ENCODE measurements at places on chromosomes 7 and 10.
A peak's percentile ranks its signal among the peaks of the same experiment; 100 is the strongest.

- no peak for DNase-seq
Observed at GRCh38 chr7:141624763-141625162, 73.6 kb downstream of the AGK start.

DNA sequence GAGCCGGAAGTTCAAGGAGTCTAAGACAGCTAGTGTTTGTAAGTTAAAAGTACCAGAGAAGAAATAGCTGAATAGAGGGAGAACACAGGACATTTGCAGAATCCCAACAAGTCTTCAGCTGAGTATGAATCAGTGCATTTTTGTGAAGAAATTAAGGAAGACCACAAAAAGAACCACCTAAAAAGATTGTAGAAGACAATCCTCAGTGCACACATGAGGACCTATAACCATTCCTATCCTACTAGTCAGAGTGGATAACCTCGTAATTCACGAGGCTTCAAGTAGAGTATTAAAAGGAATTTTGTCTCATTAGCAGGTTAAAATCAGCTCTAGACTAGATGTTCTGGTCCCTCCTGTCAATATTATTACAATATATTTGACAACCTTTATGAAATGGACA is 295.4 kb upstream of the KAT6B start:
- DNase-seq = no peak

- DNase-seq = no peak
Observed at GRCh38 chr10:71752391-71753090, 20.8 kb downstream of the VSIR start.

DNA sequence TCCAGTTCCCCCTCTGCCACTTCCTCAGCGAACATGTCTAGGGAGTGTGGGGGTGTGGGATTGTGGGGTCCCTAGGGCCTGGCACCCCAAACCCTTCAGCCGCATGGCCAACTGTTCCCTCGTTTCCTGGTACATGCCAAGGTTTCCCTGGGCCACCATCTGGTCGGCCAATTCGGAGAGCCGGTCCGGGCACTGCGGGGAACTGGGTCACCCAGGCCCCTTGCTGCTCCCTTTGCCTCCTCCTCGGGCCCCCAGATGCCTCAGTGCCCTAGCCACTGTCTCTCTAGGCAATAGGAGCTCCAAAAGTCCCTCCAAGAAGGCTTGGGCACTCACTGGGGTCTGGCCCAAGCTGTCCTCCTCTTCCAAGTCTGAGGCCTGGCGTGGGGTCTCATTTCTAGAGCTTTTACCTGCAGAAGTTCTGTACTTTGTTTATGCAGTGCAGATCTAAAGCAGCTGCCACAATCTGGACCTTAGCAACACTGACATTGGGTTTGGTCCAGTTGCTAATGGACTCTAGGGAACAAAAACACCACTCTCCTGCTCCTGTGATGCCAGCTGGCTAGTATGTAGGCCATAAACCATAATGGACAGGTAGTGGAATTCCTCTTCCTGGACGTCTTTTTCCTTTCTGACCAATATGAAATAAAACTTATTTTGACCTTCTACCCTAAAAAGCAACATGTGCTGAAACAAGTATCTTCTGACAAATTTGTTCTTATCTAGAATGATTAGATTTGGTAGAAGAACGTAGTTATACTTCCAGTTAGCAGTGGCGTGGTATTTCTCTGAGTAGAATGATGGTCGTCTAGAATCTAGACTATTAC is 172.9 kb downstream of the LRRC4 start:
- no peak for DNase-seq

DNA sequence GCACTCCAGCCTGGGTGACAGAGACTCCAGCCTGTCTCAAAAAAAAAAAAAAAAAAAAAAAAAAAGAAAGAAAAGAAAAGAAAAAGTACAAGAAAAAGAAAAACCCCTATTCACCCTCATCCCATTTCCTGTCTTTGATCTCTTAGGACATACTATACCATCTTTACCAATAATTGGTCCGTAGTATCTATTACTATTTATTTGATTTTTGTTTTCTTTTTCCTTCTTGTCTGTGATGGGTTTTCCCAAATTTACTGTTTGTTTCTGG is 41.6 kb downstream of the PDIA4 start:
- no peak for DNase-seq

GRCh38 chr7:43041105-43041504 is 71.3 kb upstream of the HECW1 start:
- DNase-seq = no peak

GRCh38 chr7:34991938-34992840 is 45.1 kb downstream of the DPY19L1 start:
- no peak for DNase-seq

DNA sequence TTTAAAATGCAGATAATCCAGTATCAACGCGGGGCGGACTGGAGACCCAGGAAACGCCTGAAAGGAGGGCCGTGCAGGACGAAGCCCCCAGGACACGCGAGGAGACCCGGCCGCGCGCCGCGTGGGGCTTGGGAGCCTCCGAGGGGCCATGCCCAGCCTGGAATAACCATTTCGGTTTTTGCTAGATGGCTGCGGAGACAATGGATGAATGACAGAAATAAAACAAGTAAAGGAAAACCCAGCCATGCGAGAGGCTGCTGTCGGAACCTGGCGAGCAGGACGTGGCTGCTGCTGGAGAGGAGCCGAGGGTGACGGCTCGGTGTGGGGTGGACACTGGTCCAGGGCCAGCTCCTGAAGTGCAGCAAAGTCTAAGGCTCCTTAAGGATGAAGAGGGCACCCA is 227.2 kb upstream of the ADARB2 start:
- DNase-seq = no peak

DNA sequence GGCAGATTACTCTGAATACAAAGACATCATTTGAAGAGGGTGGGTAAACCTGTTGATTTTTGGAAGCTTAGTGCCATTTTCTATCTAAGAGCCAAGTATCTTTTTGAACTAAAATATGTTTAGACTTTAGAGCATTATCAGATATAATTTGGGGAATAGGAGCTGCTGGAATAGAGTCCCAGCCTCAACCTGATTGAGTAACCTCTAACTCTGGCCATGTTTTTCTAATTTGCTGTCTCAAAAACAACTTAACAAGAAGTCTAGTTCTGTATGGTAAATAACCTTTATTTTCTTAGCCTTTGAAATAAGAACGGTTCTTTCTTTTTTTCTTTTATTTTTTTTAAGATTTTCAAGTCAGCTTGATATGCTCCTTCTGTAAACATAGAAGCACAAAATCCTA is 224.5 kb downstream of the DYNC1I1 start:
- no peak for DNase-seq

DNA sequence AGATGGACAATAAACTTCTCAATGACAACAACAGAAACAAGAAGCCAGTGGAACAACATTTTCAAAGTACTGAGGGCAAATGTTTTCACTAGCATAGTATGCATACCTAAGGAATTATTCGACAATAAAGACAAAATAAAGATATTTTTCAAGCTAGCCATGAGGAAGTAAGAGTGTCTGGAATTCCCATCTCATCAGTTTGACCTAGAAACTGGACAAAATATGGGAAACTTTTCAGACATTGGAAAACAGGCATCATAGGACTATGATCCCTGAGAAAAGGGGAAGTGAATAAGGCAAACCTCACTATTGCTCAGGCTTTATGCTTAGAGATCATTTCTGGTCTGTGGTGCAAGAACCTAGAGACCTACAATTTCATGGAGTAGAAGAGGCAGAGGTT is 86.3 kb downstream of the OAT start:
- no peak for DNase-seq

DNA sequence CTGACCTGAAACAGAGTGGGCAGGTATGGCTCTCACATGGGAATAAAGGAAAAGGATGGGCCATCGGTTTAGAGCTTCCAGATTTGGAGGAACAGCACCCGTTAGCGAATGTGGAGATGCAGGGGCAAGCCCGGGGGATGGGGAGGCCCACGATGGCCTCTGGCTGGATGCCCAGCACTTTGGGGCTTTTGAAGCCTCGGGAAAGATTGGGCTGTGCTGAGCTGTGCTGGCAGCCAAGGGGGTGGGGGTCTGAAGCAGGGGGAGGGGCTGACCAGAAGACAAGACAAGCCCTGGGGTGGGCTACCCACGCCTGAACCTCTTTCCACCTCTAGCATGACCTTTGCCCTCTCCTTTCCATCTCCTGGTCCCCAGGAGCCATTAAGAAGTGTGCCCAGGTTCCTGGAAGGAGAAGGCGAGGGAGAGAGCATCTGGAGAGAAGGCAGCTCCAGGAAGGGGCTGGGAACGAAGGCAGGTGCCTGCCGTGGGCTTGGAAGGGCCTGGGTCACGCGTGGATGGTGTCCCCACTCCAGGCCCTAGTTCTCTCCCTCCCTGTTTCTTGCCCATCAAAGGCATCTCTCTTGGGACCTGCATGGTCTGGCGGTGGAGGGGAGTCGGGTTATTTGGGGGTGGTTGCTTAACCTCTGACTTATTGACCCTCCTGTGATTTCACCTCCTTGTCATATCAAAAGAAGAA is 39.7 kb downstream of the JAKMIP3 start:
- DNase-seq = no peak

GRCh38 chr10:131205556-131205955 is 106.0 kb downstream of the TCERG1L start:
- DNase-seq = no peak

- DNase-seq = no peak
Observed at GRCh38 chr10:102001435-102002068, 54.4 kb downstream of the ARMH3 start.

DNA sequence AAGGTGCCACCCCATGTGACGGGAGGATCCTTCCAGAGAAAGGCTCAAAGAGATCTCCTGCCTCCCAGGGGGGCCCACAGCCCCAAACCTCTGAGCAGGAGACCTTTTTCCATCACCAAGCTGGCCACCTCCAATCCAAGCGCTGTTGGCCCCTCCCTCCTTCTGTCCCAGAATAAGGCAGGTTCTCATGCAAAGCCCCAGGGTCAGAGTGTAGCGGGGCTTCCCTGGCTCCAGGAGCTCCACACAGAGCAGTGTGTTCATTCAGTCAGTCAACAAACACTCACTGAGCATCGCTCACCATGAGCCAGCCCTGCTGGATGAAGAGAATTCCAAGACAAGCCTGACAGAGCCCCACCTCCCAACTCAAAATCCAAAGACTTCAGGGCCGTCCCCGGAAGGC is 39.0 kb downstream of the TNRC18 start:
- DNase-seq = no peak

DNA sequence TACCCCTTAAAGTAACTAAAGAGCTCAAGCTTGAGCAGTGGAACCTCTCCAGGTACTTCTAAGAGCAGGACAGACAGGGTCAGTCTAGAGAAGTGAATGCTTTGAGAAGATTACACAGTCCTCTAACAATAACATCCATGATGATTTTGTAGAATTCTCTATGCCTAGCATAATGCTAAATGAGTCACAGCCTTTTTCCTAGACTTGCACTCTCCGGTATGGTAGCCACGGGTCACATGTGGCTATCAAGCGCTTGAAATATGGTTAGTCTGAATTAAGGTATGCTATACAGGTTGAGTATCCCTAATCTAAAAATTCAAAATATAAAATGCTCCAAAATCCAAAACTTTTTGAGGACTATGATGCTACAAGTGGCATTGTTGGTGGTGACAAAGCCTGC is 166.6 kb upstream of the MKLN1 start:
- no peak for DNase-seq

GRCh38 chr10:66931340-66931948 is 5.6 kb downstream of the LRRTM3 start:
- peak; percentile 42 for DNase-seq

DNA sequence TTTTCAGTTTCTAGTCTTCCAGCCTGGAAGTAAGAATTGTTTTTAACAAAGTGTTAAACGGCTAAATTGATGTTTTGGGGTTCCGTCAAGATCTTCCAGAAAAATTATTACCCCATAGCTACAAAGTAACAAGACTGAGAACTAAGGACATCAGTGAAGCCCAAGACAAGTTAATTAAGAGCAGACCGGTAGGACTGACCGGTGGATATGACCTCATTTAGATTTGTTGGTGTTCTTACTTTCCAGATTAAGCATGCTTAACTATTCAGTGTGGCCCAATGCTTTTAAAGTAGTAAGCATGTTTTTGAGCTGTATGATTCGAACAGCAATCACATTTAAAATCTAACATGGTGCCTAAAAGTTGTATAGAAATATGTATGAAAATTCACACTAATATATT is 73.1 kb upstream of the RPA3 start:
- no peak for DNase-seq

GRCh38 chr7:7790041-7790741 is 71.8 kb upstream of the RPA3 start:
- no peak for DNase-seq

GRCh38 chr7:5681423-5681822 is 100.0 kb downstream of the RNF216 start:
- no peak for DNase-seq

GRCh38 chr7:90455163-90456030 is 14.0 kb upstream of the PTTG1IP2 start:
- DNase-seq = peak; percentile 43

GRCh38 chr10:58609532-58610150 is 97.0 kb downstream of the BICC1 start:
- DNase-seq = no peak

GRCh38 chr7:72035266-72035665 is 376.9 kb downstream of the CALN1 start:
- peak; percentile 68 for DNase-seq

- DNase-seq = peak; percentile 46
Observed at GRCh38 chr10:59865101-59865500, 41.3 kb downstream of the CCDC6 start.

- DNase-seq = no peak
Observed at GRCh38 chr7:107016312-107016711, 28.2 kb upstream of the PRKAR2B start.

DNA sequence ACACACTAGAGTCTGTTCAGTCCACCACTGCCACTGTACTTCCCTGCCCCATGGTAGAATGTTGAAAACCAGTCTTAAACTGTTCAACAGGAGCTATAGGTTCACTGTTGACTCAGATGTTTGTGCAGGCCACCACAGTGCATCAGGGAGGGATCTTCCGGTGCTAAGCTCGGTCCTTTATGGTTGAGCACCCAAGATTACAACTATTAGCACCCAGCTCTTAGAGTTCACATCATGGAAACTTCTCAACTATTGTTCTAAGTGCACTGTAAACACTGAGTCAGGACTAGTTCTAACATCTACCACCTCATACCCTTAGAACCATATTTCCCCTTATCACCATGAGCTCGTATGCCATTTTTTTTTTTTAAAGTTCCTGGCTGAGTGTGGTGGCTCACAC is 97.1 kb upstream of the MXI1 start:
- DNase-seq = no peak

- DNase-seq = peak; percentile 60
Observed at GRCh38 chr7:18356191-18356645, 139.3 kb upstream of the HDAC9 start.

DNA sequence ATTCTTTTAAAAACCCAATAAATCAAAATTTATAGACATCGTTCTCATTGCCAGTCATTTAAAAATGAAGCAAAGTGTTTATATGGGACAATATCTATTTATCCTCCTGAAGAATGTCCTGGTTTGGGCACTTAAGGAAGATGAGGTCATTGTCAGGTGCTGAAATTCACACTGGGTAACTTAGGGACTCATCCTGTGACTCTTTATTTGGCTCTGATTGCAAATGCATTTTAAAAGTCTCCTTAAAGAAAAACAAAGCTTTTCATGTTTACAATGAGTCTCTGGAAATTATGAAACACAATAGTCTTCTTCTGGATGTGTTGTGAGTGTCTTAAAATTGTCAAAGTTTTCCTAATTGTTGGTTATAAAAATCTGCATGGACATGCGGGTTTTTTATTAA is 69.5 kb upstream of the GPR158 start:
- DNase-seq = no peak

Data from KBM-7 (cell line).